Activated CD4-positive, alpha-beta T cell treated with anti-CD3 and anti-CD28 coated beads, Interleukin-2, amount 50 U/mL, for 1 hour (primary cell): ENCODE measurements at places on chromosomes 11 and 22.

DNA sequence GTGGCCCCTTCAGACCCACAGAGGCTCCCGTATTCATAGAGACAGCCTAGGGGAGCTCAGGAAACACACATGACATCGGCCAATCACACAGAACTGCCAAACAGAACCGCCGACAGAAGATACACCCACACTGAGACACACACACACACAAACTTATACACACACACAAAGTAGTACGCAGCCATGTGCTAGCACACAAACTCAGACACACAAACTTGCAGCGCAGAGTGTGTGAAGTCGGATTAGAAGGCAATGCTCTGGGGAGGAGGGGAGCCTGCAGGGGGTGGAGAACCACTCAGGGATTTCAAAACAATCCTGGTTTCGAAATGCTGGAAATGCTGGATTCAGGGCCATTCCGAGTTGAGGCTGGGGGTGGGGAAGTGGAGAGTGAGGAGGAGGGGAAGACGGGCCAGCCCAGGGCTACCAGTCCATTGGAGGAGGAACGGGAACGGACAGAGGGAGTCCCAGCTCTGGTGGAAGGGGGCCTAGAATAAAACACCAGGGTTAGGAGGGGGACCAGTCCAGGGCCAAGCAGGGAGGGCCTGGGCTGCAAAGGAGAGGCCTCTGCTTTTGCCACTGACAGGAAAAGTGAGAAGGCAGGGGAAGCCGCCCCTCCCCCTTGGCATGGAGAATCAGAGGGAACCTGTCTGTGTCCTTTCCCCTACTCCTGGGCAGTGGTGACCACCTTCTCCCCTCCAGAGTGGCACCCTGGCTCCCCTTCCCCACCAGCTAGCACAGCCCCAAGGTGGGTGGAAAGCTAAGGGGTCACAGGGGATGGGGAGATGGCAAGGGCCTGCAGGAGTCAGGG, 4.4 kb downstream of the BCL9L start:
- DNase-seq: no peak

- no peak for DNase-seq
Measured at GRCh38 chr11:87251560-87251959, 213.8 kb downstream of the TMEM135 start.

DNA sequence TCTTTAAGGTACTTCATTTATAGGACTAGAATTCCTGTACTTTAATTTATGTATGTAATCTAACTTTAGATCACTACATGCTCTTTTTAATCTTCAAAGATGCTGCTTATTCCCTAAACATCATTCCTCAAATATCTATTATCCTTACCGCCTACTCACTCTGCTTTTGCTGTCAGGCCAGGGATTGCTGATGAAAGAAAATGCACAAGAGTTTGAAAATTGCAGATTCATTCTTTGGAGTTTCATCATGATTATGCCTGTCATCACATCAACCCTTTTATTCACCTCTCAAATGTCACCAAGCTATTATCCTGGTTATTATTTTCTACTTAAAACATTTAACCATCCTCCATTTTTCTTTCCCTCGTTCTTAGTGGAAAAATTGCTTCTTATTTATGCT, 802.7 kb downstream of the METTL15 start:
- DNase-seq: no peak

GRCh38 chr11:45028911-45029682, 78.4 kb upstream of the TP53I11 start:
- DNase-seq: no peak

DNA sequence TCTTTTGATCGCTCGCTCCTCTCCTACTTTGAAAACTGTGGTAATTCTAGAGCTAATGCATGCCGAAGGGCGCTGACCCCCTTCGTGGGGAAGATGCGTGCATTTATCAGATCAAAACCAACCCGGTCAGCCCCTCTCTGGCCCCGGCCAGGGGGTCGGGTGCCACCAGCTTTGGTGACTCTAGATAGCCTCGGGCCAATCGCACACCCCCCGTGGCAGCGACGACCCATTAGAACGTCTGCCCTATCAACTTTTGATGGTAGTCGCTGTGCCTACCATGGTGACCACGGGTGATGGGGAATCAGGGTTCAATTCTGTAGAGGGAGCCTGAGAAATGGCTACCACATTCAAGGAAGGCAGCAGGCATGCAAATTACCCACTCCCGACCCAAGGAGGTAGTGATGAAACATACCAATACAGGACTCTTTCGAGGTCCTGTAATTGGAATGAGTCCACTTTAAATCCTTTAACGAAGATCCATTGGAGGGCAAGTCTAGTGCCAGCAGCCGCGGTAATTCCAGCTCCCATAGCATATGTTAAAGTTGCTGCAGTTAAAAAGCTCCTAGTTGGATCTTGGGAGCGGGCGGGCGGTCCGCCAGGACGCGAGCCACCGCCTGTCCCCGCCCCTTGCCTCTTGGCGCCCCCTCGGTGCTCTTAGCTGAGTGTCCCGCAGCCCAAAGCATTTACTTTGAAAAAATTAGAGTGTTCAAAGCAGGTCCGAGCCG, 3898.2 kb upstream of the OR11H1 start:
- DNase-seq: no peak

- DNase-seq: no peak
Measured at GRCh38 chr11:61922539-61922938, 5.2 kb upstream of the RAB3IL1 start.

DNA sequence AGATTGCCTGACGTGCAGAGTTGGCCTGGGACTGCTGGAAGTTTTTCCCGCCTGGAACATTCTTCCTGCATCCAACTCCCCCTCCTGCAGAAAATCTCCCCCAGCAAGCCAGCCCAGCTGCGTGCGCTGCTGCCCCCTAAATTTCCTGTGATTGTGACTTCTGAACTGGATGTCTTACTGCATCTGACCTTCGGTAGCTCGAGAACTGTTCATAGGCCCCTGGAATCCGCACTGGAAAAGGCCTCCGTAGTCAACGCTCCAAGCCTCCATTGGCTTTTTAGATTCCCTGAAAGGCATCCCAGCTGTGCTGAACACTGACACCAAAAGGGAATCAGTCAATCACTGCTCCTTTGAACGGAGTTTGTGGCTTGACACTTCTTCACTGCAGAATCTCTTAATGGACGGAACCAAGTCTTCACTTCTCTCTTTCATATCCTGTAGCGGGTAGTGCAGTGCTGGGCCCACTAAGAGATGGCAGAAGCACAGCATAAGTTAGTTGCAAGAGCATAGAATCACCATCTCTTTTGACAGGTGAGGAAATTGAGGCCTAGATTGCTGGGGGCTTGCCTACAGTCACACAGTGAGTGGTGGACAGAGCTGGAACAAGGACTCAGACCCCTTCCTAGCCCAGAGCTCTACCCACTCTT, 14.2 kb upstream of the RASD2 start:
- DNase-seq: no peak

- DNase-seq: peak; percentile 87
Measured at GRCh38 chr22:36365020-36365411, 22.8 kb downstream of the MYH9 start.

DNA sequence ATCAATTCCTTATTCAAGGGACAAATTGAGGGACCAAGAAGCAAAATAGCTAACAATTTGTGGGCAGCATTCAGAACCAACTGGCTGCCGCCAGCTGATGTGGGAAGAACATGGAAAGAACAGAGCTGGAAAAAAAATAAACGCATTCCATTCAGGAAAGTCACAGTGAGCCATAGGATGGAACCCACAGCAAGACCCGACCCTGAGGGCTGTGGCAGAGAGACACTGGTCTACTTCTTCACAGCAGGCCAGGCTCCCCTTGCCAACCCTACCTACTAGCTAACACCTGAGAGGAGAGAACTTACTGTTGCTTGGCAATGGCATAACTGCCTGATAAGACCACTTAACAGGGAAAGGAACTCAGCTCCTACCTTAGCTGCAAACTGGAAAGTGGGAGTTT, 123.5 kb upstream of the APOA1 start:
- no peak for DNase-seq

GRCh38 chr11:68345776-68346461, 33.5 kb downstream of the LRP5 start:
- DNase-seq: no peak

DNA sequence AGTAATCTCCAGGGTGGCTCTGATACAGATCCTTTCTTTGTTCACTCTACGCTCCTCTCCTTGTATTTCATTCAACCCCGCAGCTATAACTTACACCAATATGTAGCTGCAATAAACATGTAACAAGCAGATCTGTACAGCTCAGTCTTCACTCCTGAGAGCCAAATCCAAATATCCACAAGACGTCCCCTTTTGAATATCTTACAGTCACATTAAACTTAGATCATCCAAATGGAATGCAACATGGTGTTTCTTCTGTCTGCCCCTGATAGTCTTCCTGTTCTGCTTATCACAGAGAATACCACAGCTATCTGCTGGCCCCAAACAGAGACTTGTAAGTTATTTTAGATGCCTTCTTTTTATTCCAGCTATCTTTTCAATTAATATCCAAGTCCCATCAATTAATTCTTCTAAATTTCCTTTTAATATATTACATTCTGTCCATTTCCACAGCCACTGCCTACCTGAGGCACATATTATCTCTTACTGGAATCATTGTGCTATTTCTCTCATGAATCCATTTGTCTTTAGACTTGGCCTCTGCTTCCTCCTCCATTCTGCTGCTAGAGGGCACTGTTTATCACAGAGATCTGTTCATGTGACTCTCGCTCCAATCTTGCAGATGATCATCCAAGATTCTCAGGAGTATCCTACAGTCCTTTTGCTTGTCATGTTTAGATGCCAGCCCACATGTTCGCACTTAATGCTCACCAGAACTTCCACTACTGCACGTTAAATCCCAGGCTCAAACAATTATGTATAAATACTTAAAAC, 908.6 kb downstream of the NTM start:
- DNase-seq: no peak

DNA sequence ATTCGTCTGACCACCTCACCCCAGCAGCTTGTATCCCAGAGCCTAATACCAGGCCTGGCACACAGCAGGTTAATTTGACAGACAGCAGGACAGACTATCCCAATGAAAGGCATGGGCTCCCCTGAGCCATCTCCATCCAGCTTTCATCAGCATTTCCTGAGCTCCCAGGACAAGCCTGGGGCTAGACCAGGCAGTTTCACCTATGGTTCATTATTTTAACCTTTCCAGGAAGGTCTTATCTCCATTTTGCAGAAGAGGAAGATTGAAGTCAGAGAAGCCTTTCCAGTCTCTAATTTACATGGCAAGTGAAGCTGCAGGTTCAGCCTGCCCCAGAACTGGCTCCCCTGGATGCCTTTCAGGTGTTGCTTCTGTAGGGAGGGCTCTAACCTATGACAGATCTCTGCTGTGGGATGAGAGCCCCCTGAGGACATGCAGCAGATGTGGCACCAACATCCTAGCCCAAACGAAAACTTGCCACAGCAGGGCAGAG, 17.0 kb downstream of the ARRB1 start:
- no peak for DNase-seq

- DNase-seq: no peak
Measured at GRCh38 chr22:17117890-17118289, 3.3 kb downstream of the TMEM121B start.

- DNase-seq: no peak
Measured at GRCh38 chr11:122692444-122692843, 36.9 kb downstream of the UBASH3B start.

GRCh38 chr22:25025491-25026400, 73.2 kb downstream of the KIAA1671 start:
- no peak for DNase-seq

- no peak for DNase-seq
Measured at GRCh38 chr11:33691066-33691864, 9.4 kb downstream of the C11orf91 start.

GRCh38 chr11:103842191-103842590, 194.2 kb upstream of the DDI1 start:
- DNase-seq: no peak

- DNase-seq: no peak
Measured at GRCh38 chr22:35524966-35525686, 15.5 kb upstream of the RASD2 start.

GRCh38 chr11:131371791-131372104, 1.3 kb downstream of the NTM start:
- DNase-seq: no peak

DNA sequence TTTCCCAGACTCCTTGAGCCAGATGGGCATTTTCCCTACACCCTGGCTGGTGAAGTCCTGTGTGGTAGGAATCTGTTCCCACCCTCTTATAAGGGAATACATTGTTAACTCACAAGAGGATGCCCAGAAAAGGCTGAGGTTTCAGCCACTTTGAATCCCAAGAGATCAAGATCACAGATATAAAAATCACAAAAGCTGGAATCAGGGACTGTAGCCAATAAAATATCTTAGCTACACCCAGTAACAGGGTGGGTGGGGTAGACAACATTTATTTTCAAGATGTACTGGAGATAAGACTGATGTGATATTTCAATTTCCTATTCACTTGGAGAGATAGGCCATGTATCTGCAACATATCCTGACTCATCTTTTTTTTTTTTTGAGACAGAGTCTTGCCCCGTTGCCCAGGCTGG, 50.3 kb downstream of the COPB1 start:
- no peak for DNase-seq

GRCh38 chr22:49825944-49826602, 1.6 kb downstream of the BRD1 start:
- peak; percentile 68 for DNase-seq

- no peak for DNase-seq
Measured at GRCh38 chr11:69488543-69488940, 7.1 kb downstream of the LINC01488 start.

DNA sequence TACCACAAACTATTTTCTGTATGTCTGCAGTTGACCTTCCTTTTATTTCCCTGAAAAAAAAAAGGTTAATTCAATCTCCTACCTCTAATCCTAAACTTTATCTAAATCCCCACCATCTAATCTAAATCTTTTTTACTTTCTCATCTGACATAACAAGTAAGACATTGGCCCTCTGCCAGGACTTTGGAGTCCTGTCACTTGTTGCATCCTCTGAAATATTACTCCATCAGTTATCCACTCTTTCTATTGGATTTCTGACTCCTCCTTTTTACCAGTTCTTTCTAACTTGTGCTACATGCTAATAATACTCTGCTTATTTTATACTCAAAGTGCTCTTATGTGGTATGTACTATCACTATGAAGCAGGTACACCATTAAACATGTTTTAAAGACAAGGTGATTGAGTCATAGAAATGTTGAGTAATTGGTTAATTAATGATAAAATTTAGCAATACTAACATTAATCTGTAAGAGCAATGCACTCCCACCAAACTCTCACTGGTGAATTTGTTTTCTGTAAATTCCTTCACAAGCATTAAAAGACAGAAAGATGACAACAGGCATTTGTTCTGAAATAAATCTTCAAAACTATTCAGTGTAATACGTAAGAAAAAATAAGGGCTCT, 914.2 kb upstream of the RAG2 start:
- DNase-seq: no peak

DNA sequence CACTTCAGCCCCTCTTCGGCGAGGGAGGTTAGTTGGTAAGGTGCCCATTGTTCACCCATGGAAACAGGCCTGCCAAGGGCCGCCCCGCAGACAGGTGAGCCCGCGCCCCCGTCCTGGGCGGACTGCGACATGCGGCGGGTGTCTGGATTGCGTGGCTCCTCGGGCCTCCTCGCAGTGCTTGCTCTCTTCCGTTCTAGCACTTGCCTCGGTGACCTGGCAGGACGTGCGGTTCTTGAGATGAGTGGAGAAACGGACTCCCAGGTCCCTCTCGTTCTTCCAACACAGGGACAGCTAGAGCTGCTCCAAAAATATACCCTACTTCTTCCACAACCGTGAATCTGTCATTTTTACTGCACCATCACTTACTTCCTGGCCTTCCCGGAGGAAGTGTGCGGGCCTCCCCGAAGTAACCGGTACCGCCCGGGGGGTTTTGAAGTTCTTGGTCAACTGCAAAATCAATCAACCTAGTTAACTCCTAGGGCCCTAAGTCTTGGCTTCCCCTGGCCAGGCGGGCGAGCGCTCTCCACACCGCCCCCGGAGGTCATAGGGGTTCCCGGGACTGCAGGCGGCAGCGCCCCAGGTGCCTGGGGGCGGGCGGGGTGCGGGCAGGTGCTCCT, 745 bp upstream of the ZBTB44 start:
- DNase-seq: peak; percentile 49
